ENCODE measurements at places on chromosomes 5 and 9.

DNA sequence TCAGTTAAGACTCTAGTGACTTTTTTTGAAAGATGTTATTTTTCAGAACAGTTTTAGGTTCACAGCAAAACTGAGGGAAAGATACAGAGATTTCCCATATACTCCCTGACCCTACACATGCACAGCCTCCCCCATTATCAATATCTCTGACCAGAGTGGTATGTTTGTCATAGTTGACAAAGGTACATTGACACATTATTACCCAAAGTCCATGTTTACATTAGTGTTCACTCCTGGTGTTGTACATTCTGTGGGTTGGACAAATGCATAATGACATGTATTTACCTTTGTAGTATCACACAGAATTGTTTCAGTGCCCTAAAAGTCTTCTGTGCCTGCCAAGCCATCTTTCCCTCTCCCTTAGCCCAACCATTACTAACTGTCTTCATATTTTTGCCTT, 470.7 kb upstream of the DMAC1 start:
- DNase-seq, result no peak

GRCh38 chr5:1907616-1908015, 24.9 kb upstream of the IRX4 start:
- no peak for DNase-seq

DNA sequence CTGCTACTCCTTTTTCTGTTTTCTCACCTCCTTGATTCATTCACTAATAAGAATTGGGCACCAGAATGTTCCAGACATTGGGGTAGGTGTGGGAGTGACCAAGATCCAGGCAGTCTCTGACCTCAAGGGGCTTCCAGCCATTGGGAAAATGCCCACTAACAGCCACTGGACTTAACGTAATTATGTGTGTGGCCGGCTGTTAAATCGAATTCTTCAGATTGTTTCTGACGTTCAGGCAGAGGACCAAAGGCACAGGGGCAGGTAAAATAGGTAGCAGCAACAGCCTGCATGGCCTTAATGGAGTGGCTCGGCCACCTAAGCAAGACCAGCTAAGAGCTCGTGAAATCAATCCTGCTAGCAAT, 48.4 kb upstream of the CKMT2 start:
- no peak for DNase-seq

- DNase-seq, result no peak
Measured at GRCh38 chr5:172542651-172543131, 88.4 kb upstream of the SH3PXD2B start.

DNA sequence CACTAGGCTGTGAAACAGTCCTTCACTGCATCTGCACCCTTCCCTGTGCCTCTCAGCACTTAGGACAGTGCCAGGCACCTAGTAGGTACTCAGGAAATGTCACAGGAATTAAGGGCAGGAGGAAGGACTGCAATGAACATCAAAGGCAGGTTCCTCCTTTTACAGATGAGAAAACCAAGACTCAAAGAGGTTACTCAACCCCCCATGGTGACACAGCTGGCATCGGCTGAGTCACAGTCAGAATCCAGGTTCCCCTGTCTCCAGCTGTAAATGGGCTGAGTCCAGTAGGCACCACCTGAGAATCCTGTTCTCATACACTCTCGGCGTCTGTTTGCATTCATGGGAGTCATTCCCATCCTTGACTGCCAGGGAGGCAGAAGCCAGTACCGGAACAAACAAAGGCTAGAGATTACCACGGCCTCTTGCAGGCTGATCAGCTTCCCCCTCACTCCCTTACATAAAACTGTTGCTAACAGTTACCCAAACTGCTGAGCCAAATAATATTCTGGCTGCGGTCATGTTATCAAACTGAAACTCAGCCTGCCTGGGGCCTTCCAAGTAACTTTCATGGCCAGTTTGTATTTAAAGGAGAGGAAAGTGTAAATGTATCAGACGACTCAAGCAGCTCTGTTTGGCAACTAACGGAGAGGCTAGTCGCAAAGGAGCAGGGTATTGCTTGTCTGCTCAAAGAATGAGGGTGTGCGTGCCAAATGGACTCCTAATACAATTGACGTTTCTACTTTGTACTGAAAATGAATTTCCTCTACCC, 201.7 kb downstream of the PAPPA start:
- no peak for DNase-seq

DNA sequence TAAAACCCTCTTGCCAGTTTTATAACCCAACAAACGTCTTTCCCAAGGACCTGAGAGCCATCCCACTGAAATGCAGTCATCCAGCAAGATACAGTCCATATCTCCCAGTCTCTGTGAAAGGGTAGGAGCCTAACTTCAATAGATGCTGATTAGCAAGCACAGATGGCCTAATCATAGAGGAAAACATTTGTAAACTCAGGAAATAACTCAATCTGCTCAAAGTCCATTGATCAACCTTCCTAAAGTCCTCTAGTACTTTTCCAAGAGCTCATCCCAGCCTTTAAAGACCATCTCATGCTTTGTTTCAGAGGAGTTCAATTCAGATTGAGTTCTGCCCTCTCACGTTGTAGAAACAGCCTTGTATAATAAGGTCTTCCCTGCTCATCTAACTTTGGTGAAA, 324.2 kb downstream of the MRPS30 start:
- no peak for DNase-seq

DNA sequence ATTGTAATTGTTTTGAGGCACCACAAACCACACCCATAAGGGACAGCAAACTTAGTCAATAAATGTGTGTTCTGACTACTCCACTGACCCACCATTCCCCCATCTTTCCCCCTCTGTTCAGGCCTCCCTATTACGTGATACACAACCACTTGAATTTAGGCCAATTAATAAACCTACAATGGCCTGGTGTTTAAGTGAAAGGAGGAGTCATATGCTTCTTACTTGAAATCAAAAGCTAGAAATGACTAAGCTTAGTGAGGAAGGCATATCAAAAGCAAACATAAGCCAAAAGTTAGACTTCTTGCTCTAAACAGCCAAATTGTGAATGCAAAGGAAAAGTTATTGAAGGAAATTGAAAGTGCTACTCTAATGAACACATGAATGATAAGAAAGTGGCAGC, 14.6 kb downstream of the ZBTB43 start:
- DNase-seq, result no peak

- DNase-seq, result peak; percentile 66
Measured at GRCh38 chr5:116442095-116442534, 132.5 kb downstream of the SEMA6A start.

- DNase-seq, result no peak
Measured at GRCh38 chr5:67065696-67066095, 130.9 kb downstream of the CD180 start.

DNA sequence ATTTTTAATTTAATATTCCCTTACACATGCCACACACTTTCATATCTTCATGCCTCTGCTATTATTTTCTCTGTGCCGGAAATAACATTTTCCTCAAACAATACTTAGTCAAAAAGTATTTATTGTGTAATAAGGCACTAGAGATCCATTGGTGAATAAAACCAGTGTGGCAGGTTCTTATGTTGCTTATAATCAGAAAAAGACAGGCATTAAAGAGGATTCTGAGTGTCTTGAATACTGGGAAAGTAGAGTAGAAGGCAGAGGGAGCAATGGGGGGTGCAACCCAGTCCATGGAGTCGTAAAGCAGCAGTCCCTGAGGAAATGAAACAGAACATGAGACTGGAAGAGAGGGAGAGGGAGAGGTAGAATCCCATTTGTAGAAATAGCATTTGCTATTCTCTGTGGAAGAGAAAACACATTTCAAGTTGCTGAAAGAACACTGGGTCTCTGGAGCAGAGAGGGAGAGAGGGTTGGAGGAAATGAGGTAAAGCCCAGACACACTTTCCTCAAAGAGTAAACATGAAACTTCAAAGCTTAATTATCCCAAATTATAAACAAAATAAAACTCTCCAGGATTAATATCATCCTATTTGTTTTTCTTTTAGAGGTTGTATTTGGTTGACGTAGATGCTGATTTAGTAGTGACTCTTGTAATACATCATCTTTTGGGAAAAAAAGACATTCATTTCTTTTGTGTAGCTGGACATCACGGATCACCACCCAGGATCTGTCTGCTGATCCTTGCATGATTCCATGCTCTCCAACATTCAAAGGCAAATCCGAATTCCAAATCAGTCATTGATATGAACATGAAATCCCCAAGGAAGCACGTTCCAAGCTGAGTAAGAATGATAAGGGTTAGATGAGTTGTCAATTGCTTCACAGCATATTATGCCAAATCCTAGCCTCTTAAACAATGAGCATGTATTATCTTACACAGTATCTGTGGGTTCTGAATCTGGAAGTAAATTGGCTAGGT, 37.4 kb upstream of the GRAMD2B start:
- DNase-seq, result no peak

- DNase-seq, result peak; percentile 72
Measured at GRCh38 chr9:77588271-77588937, 59.7 kb downstream of the GNA14 start.

DNA sequence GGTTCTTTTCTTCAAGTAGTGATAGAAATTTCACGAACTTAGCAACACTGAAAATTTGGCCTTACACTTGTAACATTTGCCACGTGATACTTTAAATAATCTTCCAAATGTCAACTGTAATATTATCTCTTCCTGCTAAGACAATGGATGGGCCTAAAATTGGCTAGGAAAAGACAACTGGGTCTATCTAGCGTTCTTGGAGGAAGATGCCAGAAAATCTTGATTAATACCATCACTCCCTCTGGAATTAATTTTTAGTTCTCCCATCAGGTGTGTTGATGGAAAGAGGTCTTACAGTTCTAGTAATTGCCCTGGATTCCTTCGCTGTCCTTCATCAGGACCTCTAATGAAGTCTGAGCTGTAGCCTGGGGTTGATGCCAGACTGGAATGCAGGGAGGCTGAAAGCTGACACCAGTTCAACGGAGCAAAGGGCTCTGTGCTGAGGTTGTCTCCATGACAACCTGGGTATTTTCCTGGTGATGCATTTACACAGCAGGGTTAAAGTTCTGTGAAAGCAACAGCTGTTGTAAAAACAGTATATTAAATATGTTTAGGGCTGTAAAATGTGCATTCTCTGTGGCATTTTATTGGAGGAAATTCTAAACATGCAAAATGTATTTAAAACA, 92.3 kb downstream of the GAS1 start:
- DNase-seq, result peak; percentile 38

- peak; percentile 64 for DNase-seq
Measured at GRCh38 chr5:149466457-149466972, 84.7 kb downstream of the CSNK1A1 start.

GRCh38 chr9:72271613-72272478, 93.2 kb downstream of the ZFAND5 start:
- DNase-seq, result peak; percentile 65

GRCh38 chr5:126139773-126140172, 283.4 kb upstream of the GRAMD2B start:
- DNase-seq, result no peak

GRCh38 chr5:68305223-68305870, 89.8 kb downstream of the PIK3R1 start:
- no peak for DNase-seq

DNA sequence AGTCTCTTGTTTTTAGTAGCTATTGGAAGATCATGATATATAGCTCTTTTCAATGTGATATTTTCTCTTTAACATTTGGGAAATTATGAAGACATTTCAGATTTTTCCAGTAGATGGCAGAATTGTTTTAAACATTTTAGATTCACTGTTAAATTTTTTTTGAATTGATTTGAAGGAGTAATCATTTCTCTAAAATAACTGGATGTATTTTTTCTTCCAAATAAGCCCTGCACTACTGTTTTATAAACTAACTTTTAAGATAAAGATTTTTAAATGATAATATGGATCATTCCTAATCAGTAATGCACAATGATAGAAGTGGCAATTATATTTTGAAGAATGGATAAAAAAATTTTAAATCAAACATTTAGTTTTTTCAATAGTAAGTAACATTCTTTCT, 14.2 kb downstream of the NDUFAF2 start:
- DNase-seq, result no peak

DNA sequence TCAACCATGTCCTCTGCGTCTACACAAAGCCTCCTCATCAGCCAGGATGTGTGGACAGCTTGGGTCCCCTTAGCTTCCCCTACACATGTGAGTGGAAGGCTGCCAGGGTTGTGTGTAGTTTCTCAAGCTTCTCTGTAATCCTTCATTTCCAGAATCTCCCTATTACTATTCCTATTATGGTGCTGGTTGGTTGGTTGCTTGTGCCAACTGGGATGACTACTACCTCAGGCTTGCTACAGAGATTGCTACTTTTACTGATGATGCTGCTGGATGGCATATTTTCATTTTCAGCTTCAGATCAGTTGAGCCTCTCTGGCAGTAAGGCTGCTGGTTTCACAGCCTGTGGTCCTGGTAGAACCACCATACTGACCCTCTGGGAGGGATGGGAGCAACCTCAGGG, 39.9 kb downstream of the ATG10 start:
- no peak for DNase-seq

DNA sequence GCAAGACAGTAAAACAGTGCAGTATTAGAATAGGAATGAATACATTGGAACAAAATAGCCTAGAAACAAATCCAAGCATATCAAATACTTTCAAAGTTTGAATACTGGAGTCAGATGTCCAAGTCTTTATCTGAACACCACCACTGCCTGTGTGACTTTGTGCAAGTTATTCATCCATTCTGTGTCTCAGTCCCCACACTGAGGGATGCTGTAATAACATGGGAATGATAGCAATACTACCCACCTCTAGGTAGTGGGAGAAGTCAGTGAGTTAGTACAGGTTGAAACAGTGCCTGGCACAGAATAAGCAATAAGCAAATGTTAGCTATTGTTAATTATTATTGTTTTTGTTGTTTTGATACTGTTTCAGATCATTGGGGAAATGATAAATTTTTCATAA, 130.9 kb downstream of the SUSD1 start:
- no peak for DNase-seq

DNA sequence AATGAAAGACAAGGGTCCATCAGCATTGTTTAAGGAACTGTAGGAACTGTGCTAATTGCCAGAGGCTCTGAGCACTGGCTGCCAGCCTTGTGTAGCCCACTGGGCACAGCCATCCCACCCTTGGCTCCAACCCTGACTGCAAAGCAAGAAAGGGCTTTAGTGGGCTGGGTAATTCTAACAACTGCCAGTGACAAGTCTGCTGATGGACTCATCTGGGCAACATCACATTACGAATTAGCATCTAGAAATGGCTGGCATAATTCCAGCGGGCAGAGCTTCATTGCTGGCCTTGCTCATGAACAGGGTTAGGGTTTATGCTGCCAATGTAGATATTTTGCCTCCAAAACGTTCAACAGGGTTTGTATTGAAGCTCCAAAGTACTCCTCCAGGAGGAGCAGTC, 326.9 kb downstream of the ARHGEF28 start:
- DNase-seq, result no peak

DNA sequence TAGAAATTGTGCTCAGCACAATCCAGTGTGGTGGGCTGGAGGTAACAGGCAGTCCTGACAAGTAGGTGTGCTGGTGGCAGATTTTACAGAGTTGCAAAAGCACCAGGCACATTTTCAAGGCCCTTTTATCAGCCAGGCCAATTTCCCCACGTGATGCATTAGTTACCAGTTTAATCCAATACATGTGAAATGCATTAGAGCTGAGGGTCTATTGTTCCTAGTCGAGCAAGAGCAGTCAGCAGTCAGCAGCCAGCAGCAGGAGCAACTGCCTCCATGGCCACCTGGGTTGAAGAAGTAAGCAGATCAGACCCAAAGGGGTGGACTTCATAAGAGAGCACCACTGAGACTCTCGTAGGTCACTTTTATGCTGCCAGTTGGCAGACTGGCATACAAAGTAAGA, 76.7 kb downstream of the EPB41L4A start:
- DNase-seq, result no peak

GRCh38 chr5:163889369-163889768, 383.9 kb downstream of the MAT2B start:
- no peak for DNase-seq

All from H54 (cell line).